ENCODE measurements at places on chromosomes 3 and 15.

DNA sequence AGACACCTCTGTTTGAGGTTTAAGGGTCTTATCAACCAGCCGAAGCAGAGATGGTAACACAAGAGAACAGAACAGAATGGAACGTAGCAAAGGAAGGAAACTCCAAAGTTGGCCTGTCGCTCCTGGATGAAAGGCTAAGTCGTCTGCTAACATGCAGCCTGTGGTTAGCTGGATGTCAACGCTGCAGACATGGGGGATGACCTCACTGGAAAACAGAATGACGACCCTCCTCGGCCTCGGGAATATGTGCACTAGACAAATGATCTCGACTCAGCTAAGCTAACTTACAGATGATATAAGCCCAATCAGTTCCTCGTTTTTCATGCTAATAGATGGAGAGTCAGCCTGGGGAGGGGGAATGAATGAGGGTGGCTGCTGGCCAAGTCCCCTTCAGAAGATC, 177.8 kb upstream of the LRTM1 start:
- no peak for DNase-seq

GRCh38 chr15:32802286-32802936, 84.6 kb downstream of the GREM1 start:
- peak; percentile 22 for DNase-seq

GRCh38 chr3:47652142-47652541, 73.5 kb upstream of the CSPG5 start:
- DNase-seq, result no peak

DNA sequence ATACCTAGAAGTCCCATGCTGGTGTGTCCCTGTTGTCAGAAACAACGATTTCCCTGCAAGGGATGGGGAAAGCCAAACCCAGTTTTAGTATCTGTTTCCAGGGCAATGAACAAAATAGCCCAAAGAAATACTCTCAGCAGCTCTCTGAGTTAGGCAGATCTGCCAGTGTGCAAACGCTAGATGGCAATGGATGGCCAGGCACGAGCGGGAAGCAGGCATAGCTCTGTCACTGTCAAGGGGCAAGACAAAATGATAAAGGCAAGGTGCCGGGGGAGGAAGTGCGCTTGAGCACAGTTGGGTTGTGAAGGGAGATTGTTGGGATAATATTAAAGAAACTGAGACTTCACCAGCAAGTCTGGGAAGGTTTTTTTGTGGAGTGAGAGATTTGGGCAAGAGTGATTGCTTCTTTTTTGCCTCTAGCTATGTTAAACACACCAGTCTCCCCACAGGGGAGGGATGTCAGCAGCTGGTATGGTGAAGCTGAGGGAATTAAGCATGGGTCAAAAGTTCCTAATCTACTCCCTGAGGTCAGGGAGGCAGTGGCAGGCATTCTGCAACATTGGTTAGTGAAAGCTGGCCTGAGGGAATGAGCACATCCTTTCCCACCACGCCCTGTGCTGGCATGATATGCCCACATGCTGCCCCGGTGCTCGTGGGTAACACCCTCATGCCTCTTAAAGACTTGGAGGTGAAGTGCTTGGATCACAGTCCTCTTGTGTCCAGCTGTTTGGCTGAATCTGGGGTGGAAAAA, 117.5 kb downstream of the PDCD6IP start:
- DNase-seq, result peak; percentile 54

DNA sequence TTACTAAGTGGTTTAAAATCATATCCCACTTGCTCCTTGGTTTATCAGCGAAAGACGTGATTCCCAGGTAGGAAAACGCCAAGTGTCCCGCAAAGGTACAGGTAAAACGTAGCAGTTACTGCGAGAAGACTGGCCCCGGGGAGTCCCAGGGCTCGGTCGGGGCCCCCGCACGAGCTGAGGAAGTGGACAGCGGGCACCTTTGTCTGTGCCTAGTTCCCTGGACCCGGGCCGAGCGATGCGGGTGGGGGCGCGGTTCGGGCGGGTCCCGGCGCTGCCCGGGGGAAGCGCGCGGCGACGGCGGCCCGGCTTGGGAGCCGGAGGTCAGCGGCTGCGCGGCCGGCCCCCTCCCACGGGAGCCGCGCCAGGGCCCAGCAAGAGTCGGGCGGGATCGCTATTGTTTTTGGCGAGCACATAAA, 864 bp upstream of the NEO1 start:
- DNase-seq, result no peak

DNA sequence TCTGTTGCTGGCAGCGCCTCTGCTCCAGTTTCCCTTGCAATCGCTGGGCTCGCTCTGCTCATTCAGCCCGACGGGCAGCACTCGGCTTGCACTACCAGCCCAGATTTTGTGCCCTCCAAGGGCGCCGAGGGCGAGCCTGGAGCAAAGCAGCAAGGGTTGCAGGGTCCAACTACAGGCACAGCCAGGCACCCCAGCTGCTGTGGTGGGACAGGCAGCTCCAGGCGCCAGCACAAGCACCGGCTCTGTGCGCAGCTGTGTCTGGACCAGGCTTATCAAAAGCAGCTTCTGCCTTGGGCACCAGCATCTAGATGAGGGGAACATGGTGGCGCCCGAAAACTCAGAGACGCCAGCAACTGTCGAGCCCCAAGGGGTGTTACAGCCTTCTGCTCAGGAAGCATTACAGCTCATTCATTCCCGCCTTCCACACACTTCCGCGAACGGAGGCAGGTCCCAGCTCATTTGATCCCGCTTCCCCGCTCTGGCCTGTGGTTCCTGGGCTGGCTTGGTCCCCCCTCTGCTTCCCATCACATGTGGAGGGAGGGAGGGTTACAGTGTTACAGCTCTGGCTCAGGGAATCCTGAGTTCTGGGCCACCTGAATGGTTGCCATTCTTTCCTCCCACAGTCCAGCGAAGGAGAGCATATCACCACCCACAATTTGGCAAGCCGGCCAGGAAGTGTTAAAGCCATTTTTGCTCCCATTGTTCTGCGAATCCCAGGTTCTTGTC, 409.9 kb upstream of the ALCAM start:
- no peak for DNase-seq
